ENCODE measurements at places on chromosomes 3 and 15. TPM values are rescaled to one million over a fixed set of nuclear protein-coding genes. Genes with fewer than 3 reads are reported as not detected.

DNA sequence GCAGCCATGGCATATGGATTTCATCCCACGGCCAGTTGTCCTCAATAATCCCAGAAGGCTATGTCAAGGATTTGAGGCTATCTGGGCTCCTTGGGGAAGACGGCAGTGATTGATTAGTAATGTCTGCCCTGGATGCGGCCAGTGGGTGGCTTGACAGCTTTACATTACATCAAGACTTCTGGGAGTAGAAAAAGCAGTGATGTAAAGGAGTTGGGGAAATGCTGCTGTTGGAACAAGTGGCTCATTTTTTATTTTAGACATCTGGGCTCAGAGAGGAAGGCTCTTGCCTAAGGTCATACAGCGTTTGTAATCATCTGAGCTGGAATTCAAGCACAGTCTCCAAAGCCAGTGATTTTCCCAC lies 94.1 kb downstream of the FLNB start:
- no peak for DNase-seq

GRCh38 chr15:75867449-75867848 lies 24.2 kb downstream of the UBE2Q2 start:
- no peak for DNase-seq

DNA sequence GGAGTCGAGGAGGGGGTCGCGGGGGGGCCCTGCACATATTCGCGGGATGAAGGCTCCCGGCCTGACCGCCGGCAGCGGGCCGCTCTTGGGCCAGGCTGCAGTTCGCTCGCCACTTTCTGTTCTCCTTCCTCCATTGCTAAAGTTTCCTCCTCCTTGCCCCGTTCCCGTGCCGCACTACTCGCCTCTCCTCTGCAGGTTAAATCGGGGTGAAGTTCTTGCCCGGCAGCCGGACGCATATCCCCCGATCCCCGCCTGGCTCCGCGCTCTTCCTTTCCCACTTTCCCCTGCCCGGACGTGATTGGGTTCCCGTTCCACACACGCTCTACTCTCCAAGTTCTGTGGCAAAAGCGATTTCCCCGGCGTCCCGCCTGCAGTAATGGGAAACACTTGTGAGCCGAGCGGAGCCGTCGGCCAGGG lies 556 bp downstream of the CRYBG3 start:
- peak; percentile 62 for DNase-seq

- peak; percentile 32 for DNase-seq
These were observed 198.7 kb downstream of the AKAP13 start for GRCh38 chr15:85578941-85579701.

- DNase-seq = no peak
These were observed at the start of gene ARPP21 for GRCh38 chr3:35639254-35640186. TSS of gene ARPP21 (plus strand) at chr3:35639525. CDS start at chr3:35681752, 42,227 bp downstream.

DNA sequence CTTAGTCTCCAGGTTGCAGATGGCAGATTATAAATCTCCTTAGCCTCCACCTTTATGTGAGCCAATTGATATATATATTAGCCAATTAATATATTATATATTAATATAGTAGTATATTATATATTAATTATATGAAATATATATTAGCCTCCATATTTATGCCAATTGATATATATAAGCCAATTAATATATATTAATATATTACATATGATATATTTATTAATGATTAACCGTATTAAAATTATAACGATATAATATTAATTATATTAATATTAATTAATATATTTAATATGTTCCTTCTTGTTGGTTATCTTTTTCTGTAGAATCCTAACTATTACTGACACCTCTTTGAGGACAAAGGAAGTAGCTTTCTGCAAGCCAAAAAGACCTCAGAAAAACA lies 972.5 kb downstream of the GBE1 start:
- no peak for DNase-seq

GRCh38 chr15:62067448-62068044 lies 769 bp downstream of the C2CD4A start:
- peak; percentile 31 for DNase-seq

- peak; percentile 79 for DNase-seq
These were observed 182.4 kb downstream of the SHQ1 start for GRCh38 chr3:72665701-72666446.

The NOP10 gene
- 140 TPM for total RNA-seq

The CCPG1 gene
- 80.6 TPM for total RNA-seq

Measured in adrenal gland (tissue), 19 donors.